Urinary bladder (tissue), 4 donors: ENCODE measurements at places on chromosomes 5 and 9. TPM values are rescaled to one million over a fixed set of nuclear protein-coding genes. Genes with fewer than 3 reads are reported as not detected.

DNA sequence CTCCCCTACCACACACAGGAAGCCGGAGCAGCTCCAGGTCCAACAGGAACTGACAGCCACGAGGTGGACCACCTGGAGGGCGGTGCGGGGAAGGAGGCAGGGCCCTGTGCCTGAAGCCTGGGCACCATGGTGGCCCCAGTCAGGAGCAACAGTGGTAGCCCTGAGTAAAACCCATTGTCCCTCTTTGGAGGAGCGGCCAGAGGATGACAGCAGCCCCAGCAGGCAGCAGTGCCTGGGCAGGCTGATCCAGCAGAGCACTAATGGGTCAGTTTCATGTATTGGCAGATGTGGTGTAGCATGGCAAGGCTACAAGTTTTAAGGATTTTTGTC lies 47.7 kb upstream of the GARNL3 start:
- no peak for DNase-seq

Gene DDX4
- total RNA-seq = 0.42 TPM

Gene LCN2
- 1.9 TPM for total RNA-seq

- no peak for DNase-seq
Measured at GRCh38 chr5:87741881-87742280, 329.2 kb upstream of the CCNH start.

DNA sequence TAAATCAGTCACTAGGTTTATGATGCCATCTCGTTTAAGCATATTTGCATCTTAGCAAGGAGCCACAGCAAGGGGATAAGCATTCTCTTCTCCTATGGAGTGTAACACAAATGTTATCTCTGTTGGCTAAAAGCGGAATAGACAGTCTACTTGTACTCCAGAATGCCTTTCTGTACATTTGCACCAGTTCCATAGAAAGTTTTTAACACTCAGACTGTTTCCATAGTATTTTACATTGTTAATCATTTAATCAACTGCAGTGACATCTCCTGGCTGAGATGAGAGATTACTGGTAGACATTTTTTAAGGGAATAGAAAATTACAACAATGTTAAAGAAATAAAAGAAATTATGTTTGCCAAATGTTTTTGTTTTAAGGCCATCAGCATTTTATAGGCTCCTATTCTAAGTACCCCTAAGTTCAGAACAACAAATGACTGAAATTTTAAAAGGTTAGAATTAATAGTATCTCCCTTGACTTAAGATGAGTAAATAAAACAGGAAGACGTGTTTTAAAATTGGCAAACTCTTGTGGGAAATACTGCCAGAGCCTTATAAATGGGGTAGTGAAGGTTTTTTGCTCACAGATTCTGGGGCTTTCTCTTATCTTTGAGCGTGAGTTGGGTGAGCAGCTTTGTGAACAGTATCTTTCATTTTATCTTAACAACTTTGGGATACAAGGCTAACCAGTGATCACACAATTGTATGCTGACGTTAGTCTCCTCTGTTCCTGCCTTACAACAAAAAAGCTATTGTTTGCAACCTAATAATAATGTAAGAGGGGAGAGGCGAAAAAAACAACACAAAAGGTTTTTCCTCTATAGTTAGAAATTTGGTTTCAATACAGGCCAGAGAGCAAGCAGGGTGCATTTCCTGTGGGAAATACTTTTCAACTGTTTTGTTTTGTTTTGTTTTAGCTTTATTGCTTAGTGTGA lies 294.3 kb downstream of the FBXL7 start:
- DNase-seq = peak; percentile 26

- DNase-seq = no peak
Measured at GRCh38 chr5:144122081-144122480, 48.4 kb downstream of the YIPF5 start.

Gene EGFLAM
- total RNA-seq = 17.4 TPM
